Cardiac ventricle fibroblast (primary cell): ENCODE measurements at places on chromosomes 4 and X. TPM values are rescaled to one million over a fixed set of nuclear protein-coding genes. Genes with fewer than 3 reads are reported as not detected.

The STATH gene
- not detected in 2 replicates for total RNA-seq

The SSX1 gene
- not detected in 2 replicates for total RNA-seq

The FSTL5 gene
- not detected in 2 replicates for total RNA-seq

The NEUROG2 gene
- not detected in 2 replicates for total RNA-seq

The GUCY2F gene
- total RNA-seq: not detected in 2 replicates
